ENCODE measurements at places on chromosomes 4 and X.

GRCh38 chr4:24979554-24979953 is 51.2 kb downstream of the LGI2 start:
- DNase-seq, result peak; percentile 7

GRCh38 chr4:126583509-126583908 is 1049.2 kb upstream of the INTU start:
- DNase-seq, result peak; percentile 36

DNA sequence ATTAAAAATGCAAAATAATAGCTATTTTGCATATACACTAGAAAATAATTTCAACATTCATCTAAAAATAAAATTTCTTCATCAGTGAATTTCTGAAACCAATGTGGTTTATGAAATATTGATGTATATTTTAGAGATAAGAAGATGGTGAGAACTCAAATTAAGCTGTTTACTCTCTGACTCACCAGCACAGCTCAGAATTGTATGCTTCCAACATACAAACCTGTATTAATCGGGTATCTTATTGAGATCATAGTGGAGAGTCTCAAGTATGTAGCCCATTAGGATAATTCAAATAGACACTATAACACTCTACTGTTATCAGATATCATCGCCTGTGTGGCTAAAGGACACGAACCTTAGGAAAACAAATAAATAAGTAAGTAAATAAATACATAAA is 899.5 kb upstream of the INTU start:
- DNase-seq, result peak; percentile 41

GRCh38 chr4:88949605-88950004 is 107.4 kb downstream of the FAM13A start:
- DNase-seq, result no peak

Data from iris pigment epithelial cell (primary cell).